Activated naive CD4-positive, alpha-beta T cell treated with anti-CD3 and anti-CD28 coated beads for 36 hours (primary cell): ENCODE measurements at places on chromosomes 5 and 9. TPM values are rescaled to one million over a fixed set of nuclear protein-coding genes. Genes with fewer than 3 reads are reported as not detected.

DNA sequence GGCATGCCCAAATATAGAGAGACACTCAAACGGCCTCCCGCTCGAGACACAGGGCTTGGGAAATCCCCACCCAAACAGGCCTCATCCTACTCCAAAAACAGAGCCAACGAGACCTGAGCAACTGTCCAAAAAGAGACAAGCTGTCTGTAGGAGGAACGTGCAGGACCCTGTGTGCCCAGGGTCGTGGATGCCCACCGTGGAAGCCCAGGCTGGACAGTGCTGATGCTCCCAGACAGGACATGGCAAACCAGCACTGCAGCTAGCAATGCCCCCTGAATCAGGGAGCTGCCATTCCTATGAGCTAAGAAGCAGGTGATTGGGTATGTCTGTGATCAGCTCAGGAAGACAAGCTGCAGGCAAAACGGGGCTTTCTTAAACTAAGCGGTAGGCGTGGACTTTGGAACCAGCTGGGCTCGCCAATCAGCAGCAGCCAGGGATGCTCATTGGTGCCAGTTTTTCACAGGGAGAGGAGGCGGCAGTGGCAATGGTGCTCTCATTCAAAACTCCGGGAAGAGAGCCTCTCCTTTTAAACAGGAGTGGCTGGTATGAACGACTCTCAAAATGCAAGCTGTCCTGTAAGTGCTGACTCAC lies 113.1 kb upstream of the IRX2 start:
- no peak for DNase-seq

- DNase-seq: peak; percentile 28
These were observed 49.6 kb downstream of the NSUN2 start for GRCh38 chr5:6583049-6583880.

DNA sequence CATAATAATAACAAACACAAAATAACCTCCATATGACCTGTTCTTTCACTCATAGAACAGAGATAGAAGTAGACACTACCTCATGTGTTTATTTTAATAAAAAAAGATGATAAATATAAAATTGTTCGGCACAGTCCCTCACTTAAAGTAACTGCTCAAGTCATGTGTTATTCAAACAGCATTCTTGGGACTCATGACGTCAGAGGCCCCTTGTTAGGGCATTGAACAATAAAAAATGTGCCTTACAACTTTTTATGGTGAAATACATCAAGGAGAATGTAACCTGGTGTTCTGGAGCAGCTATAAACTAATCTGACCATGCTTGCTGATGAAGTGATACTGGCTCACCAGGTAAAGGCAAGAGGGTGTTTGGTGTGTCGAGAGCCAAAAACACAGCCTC lies 12.2 kb upstream of the NDFIP1 start:
- DNase-seq: no peak

DNA sequence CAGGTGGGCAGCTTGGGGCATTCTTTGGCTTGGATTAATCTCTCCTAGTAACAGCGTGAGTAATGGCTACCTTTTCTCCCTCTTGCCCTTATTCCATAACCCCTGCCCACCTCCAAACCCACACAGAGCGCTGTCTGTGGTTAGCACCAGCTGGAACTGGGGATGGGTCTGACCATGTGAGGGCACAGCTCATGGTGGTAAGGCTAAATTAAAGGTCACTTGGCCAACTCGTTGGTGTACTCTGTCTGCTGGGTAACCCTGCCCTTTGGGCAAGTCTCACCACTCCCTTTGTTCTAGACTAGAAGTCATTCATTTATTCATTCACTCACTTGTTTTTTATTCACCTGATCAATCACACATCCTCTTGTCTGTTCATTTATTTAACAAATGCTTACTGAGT lies 27.8 kb downstream of the PPARGC1B start:
- no peak for DNase-seq

GRCh38 chr5:148968311-148968710 lies 94.6 kb downstream of the SH3TC2 start:
- DNase-seq: no peak

GRCh38 chr5:113806904-113807303 lies 293.4 kb downstream of the YTHDC2 start:
- no peak for DNase-seq

DNA sequence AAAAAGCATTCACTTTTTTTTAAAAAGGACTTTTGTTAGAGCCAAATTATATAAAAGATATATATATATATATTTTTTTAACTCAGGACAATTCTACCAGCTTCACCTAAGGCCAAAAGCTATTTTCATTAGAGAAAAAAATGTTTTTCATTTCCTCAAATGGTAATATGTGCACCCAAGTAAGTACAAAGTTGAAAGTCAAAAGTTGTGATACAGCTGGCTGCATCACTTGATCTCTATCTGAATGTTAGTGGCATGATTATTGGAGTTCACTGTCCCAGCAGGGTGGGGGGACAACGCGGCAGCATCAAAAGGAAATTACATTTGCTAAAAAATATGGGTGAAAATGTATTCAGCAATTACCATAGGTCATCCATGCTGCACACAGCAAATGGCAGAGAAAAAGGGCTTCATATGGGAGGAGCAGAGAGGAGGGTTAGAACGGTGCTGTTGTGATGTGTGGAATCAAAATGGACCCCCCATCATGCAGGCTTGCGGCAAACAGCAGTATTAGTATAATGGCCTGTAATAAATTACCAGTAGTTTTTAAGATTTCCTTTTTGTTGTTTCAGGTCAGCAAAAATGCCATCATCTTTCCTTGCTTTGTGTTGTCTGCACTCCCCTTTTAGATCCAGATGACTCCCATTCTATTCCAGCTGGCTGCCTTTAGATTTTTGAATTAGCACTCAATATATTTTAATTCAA lies 253.7 kb downstream of the MAT2B start:
- DNase-seq: no peak

GRCh38 chr9:124766815-124767554 lies 4.1 kb downstream of the NR6A1 start:
- DNase-seq: no peak

- no peak for DNase-seq
These were observed 7.2 kb downstream of the MARCHF6 start for GRCh38 chr5:10360686-10361085.

DNA sequence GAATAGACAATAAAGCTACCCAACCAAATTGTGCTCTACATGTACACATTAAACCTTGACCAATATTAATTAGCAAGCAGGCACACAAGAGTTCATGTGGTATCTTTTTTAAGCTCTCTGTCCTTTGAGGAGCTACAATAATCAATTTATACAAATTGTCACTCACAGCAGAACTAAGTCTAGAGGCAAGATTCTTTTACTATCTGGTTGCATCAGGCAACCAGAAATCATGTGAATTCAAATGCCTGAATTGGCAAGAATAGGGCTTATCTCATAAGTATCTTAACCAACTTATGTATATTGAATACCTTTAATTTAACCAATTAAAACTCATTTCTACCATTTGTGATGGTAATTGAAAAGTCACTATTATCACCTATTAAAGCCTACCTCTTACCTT lies 145.5 kb upstream of the HAPLN1 start:
- no peak for DNase-seq

GRCh38 chr5:155530046-155530445 lies 516.5 kb downstream of the KIF4B start:
- no peak for DNase-seq

GRCh38 chr9:86836797-86837196 lies 110.5 kb downstream of the GAS1 start:
- no peak for DNase-seq

GRCh38 chr5:160235731-160236130 lies 6.4 kb downstream of the FABP6 start:
- no peak for DNase-seq

DNA sequence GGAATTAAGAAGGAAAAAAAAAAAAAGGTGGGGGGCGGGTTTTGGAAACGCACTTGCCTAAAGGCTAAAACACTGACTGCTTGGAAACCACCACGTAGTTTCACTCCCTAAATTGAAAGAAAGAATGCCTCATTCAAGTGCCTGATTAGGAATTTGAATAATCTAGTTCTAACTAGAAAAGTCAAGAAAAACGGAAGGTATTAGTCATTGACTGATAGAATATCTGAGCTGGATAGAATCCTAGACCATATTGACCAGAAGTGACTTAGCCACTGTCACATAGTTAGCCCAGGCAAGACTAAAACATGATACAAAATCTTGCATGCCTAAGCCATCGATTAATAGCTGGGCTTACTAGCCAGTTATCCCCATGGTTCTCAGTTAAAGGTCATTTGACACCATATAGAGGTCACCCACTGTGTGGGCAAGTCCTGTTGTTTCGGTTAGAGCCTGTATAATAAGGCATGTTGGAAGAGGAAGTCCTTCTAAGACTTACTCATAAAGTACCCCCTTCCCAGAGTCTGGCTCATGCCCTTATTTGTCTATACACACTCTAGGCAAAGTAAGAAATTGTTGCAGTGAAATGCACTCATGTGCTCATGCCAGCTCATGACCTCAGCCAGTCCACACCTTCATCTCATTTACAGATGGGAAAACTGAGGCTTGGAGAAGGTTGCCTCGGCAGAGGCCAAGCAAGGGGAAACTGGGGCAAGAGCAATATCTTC lies 40.2 kb downstream of the SH3RF2 start:
- no peak for DNase-seq

GKAP1 gene
- 4.4 TPM for total RNA-seq

SLC25A48 gene
- total RNA-seq: not detected

MAMDC4 gene
- 15.9 TPM for total RNA-seq

IL17B gene
- not detected for total RNA-seq

SPINK4 gene
- not detected for total RNA-seq

ENHO gene
- 0.19 TPM for total RNA-seq

PLCXD3 gene
- total RNA-seq: not detected

OR1Q1 gene
- total RNA-seq: not detected
